NCI-H446 treated with DMSO at 0.1 percent for 48 hours (cell line): ENCODE measurements at places on chromosomes 12 and 14.
A peak's percentile ranks its signal among the peaks of the same experiment; 100 is the strongest.

DNA sequence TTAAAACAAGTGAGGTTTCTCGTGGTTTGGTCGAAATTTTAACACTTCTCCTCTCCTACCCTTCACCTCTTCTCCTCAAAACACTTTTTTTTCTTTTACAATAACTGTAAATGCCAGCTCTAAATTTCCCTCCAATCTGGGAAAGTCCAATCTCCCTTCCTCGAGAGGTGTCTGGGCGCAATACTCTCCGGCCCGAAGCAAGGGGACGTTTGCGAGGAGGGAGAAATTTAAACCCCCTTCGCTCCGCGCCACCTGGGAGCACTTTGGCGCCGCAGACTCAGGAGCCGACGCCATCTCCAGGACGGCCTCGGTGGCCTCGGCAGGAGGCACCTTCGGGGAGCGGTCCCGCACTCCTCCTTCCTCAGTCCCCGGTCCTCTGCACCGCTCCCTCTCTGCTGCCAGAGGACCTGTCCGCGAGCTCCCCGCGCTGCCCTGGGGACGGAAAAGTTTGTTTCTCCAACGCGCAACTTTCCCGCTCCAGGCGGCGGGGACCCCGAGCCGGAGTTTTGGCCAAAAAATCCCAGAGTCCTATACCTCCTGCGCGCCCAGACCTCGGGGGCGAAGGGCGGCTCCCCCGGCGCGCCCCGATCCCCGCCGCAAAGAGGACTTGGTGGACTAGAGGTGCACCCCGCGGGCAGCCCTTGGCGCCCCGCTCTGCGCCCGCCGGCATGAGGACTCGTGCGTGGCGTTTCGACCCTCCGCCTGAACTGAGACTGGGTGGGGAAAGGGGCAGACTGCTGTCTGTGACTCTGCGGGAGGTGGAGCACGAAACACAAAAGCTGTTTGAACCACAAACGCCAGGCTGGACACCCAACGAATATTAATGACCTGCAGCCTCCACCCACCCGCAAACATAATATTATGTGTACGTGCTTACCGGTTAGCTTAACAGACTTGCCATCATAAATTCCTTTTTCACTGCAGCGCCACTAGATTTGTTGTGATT lies 95.2 kb upstream of the HMGA2 start:
- DNase-seq, result no peak

DNA sequence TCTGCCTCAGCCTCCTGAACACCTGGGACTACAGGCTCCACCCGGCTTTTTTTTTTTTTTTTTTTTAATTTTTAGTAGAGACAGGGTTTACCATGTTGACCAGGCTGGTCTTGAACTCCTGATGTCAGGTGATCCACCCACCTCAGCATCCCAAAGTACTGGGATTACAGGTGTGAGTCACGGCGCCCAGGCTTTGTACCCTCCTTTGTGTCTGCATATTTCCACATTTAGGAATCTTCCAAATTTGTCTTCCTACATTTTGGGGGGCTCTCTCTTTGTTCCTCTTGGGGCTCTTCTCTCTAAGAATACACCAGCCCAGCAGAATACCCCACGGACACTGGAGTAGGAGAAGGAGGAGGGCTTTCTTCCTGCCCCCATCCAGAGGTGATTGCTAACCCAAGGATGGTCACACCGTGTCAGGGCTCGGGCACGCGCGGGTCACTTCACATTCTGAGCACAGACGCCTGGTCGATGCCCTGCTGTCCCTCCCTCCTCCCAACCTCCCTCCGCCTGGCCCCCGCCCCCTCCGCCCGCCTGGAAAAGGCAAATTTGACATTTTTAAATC lies 2.1 kb upstream of the DNAJC22 start:
- no peak for DNase-seq

DNA sequence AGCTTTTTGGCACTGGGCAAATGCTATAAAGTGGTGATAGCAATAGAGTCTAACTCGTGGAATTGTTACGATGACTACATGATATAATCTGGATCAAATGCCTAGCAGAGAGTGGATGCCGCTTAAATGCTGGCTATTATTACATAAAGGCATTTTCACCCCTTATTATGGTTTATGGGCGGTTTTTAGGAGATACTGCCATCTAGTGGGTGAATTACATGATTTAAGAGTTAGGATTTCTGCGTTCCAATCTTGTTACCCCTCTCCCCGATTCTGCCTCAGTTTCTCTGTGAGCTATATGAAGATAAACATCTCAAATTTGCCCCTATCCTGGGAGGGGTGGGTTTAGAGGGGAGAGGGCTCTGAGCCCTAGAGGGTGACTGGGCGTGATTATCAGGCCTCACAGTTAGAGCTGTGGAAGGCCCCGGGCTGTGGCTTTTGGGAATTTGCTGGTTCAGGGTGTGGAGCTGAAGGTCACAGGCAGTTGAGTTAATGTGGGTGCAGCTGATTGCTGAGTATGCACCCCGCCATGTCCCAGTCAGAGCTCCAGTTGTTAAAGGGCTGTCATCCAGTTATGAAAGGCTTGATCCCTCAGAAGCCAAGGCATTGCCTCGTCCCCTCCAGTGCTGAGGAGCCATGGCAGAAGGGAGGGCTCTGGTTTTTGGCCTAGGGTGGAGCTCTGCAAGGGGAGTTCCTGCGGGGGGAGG lies 14.4 kb downstream of the CLSTN3 start:
- DNase-seq, result peak; percentile 17

GRCh38 chr12:80702889-80703805 lies 4.3 kb upstream of the MYF6 start:
- DNase-seq, result no peak

GRCh38 chr14:48536318-48536717 lies 860.9 kb upstream of the MDGA2 start:
- no peak for DNase-seq

DNA sequence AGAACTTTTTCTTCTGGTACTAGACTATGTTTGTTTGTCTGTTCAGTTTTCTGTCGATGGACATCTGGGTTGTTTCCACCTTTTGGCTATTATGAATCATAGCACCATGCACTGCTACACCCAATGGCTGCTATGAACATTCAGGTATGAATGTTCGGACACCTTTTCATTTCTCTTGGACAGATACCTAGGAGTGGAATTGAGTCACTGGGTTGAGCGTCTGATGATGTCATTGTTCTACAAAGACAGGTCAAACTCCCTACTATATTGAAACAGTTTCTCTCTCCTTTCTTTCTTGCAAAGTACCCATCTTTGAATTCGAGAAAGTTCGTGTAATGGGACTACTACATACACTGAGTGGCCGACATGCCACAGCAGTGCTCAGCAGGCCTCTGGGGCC lies 44.7 kb downstream of the KCTD10 start:
- no peak for DNase-seq

DNA sequence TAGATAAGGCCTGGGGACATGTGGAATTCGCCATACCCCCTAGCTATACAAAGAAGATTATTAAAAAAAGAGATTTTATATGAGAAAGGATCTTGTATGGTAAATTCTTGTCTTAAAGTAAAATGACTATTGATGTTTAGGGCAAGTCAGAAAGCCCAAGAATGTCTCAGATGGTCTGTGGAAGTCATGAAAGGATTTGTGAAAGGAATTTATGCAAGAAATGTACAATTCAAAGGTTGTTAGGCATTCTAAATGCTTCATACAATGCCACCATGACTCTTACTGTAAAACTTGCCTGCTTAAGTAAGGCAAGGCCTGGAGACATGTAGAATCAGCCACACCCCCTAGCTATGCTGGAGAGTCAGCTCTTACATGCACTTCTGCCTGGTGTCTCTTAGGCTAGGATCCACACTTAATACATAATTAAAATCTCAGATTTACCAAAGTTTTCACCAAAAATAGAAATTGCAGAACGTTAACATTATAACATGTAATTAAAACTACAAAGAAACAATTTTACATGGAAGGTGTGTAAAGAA lies 8.9 kb upstream of the ETNK1 start:
- no peak for DNase-seq

DNA sequence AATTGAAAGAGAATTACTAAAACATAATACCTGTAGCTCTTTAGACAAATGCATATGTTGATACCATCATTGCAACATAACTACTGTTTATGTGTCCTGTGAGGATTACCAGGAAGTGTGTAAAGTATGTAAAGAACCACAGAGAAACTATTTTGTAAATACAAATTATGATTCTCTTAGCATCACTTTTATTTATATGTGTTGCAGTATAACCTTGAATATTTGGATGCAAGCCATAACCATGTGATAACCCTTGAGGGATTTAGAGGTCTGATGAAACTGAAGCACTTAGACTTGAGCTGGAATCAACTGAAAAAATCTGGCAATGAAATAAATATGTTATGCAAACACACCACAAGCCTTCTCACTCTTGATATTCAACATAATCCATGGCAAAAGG lies 77.5 kb downstream of the LRRC9 start:
- no peak for DNase-seq

GRCh38 chr12:82660541-82661325 lies 26.0 kb upstream of the TMTC2 start:
- DNase-seq, result no peak

GRCh38 chr12:63151623-63152320 lies 771 bp upstream of the AVPR1A start:
- DNase-seq, result no peak

GRCh38 chr12:96548384-96548783 lies 59.0 kb downstream of the CFAP54 start:
- no peak for DNase-seq

DNA sequence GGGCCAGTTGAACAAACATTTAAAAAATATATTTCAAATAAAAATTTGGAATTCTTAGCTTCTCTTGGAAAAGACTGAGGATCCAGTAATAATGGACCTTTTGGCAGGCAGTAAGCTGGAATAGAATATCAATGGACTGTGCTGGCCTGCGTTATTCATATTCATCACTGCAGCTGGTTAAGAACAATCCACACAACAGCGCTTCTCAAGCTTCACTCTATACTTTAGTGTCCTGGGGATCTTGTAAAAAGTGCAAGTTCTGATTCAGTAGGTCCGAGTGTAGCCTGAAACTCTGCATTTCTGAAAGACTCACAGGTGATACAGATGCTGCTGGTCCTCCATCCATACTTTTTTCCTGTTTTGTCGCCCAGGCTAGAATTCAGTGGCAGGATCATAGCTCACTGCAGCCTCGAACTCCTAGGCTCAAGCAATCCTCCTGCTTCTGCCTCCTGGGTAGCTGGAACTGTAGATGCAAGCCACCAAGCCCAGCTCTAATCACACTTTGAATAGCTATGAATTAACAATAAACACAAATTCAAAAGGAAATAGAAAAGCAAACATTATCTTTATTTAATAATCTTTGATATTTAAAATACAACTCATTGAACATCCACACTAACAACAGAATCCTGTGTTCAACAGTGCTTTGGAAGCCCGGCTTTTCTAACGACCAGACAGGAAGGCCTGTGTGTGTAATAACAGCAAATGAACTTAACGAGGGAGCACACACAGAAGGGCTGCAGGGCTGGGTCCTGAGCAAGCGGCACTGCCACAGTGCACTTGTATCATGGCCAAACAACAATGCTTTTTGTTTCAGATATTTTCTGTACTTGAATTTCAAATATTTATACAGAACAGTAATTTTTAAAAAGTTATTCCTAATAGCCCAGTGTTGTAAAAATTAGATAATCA lies 18.4 kb upstream of the TRIP11 start:
- no peak for DNase-seq
